Fibroblast of skin of scalp (primary cell): ENCODE measurements at places on chromosomes 3 and 15.

GRCh38 chr15:101348643-101349042 is 53.6 kb upstream of the SNRPA1 start:
- DNase-seq, result no peak

DNA sequence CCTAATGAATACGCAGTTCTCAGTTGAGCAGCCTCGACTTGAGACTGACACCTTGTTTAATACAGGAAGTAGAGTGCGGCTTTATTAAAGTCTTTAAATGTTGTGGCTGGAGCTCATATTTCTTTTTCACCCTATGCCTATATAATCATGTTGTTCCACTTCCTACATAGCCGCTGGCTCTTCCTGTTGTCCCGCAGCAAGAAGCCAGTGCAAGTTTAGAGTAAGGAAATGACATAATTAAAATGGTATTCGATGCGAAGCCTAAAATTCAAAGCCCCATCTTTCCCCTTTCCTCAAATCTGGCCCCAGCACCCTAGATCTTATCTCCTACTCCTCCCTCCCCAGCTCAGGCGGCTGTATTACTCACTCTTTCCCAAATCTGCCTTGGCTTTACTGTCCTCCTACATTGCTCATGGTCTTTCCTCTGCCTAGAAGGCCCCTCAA is 7.5 kb upstream of the PHLDB2 start:
- DNase-seq, result peak; percentile 80

GRCh38 chr3:39011191-39011736 is 40.5 kb downstream of the SCN11A start:
- no peak for DNase-seq

DNA sequence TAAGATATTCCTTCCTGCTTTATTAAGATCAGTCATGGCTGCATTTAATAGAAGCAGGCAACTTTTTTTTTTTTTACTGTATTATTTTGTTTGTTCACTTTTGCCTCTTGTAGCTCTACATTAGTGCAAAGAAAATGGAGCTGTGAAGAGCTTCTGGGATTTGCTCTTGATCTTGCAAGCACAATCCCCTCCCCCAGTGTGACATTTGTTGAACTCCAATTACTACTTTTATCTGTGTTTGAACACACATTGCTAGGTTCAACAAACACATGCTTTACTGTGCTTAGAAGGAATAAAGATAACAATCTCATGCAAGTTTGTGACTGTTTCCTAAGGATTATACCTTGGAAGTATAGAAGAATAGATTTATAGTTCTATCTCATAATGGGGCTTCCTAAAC is 648.8 kb downstream of the NLGN1 start:
- no peak for DNase-seq

- DNase-seq, result peak; percentile 53
Measured at GRCh38 chr3:6805236-6805635, 55.7 kb upstream of the GRM7 start.

DNA sequence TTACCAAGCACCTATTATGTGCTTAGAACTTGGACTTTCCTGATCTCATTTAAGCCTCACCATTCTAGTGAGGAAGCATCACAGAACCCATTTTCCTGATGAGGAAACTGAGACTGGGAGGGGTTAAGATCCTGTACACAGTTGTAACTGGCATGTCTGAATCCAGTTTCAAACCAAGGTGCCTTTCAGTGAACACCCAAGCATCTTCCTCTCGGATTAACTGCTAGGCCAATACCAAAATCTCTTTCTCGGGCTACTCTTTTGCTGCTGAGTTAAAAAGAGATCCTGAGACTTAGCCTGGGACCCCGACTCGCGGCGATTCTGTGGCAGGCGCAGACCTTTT is 578 bp upstream of the CEMIP start:
- DNase-seq, result no peak

DNA sequence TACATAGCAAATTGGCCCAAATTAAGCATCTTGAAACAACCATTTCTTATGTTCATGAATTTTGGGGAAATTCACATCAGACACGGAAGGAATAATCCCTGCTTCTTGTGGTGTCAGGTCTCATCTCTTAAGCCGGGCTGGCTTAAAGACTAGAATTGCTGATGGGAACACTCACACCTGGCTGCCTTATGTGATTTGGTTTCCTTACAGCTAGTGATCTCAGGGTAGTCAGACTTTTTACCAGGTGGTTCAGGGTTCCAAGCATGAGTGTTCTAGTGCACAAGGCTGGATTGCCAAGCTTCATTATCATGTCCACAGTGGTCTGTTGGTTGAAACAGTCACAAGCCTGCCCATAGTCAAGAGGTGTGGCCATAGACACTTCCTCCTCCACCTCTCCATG is 20.3 kb upstream of the CCNL1 start:
- DNase-seq, result no peak

- DNase-seq, result peak; percentile 60
Measured at GRCh38 chr3:94416768-94417167, 353.9 kb downstream of the NSUN3 start.

DNA sequence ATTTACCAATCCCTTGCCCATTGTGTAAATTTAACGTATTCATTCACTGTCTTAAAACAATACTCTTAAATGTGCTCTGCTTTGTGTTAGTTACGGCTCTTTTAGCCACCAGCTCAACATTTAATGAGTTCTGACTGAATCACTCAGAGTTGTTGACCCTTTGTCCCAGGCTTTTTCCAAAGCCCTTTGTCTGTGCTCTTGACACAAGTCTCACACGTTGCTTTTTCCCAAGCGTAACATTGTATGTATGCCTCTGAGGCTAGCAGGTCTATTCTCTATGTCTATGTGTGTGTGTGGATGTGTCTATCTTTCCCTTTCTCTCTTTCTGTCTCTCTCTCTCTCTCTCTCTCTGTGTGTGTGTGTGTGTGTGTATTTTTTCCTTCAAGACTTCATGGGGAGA is 435.4 kb upstream of the GOLIM4 start:
- DNase-seq, result no peak

GRCh38 chr3:112097378-112097777 is 11.2 kb downstream of the C3orf52 start:
- DNase-seq, result peak; percentile 99

DNA sequence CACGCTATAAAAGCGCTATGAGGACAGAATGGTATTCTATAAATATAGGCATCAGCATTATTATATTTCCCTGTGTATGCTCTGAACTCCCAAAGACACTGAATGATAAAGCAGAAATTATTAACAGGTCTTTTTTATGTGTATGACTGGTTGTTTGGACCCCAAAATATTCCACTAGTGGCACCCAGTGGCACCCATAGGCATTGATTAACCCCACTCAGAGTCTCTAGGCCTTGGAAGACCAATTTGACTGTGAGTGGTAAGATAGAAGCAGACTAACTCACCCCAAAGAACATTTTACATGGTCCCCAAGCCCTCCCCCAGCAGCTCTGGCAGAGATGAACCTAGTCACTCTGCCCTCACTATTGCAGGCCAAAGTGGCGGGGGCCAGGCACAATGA is 45.4 kb upstream of the UBE2E1 start:
- no peak for DNase-seq

DNA sequence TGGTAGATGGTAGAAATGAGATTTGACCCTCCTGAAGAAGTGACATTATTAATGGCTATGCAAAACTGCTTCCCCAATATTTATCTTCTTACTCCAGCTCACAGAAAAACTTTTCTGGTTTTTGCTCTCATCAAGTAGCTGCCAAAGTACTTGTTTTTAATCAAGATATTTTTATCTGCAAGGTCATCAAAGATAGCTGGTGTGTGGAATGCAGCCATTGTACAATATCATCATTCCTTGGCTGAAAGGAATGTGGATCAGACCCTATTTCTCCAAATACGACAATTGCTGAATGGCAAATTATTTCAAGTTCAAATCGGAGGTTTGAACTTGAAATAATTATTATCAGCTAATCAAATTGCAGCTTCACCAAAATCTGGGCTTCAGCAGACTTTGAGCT is 126.9 kb upstream of the SLC7A14 start:
- no peak for DNase-seq

DNA sequence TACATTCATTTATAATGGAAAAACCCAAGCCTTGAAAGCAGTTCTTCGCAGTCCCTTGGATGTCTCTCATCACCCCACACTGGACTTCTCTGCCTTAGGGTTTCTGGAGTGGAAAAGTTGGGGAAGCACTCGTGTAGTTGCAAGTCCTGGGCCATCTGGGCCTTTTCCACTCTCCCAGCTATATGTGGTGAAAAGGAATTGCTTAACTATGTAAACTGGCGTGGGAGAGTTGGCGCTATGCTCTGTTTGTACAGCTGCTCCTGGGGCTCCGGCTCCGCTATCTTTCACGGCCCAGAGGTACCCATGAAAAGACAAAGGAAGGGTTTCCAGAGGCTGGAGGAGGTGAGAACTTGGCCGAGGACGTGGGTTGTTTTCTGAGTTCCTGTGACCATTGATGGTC is 81.1 kb upstream of the MYZAP start:
- peak; percentile 54 for DNase-seq

- DNase-seq, result peak; percentile 61
Measured at GRCh38 chr3:155302481-155302880, 9.0 kb upstream of the STRIT1 start.

- no peak for DNase-seq
Measured at GRCh38 chr3:144178607-144179006, 207.0 kb downstream of the DIPK2A start.

GRCh38 chr3:197021231-197021630 is 8.4 kb downstream of the MELTF start:
- DNase-seq, result no peak

GRCh38 chr3:128392021-128392420 is 74.7 kb downstream of the DNAJB8 start:
- no peak for DNase-seq

GRCh38 chr15:27448986-27449385 is 478.0 kb downstream of the GABRG3 start:
- DNase-seq, result peak; percentile 2

GRCh38 chr3:148203297-148204010 is 494.2 kb upstream of the AGTR1 start:
- DNase-seq, result peak; percentile 53

GRCh38 chr3:161423911-161424522 is 52.7 kb upstream of the SPTSSB start:
- DNase-seq, result peak; percentile 50

GRCh38 chr15:33959844-33960548 is 8.3 kb upstream of the CHRM5 start:
- DNase-seq, result no peak
